ENCODE measurements at places on chromosomes 4 and X.

GRCh38 chr4:62275470-62275869 is 1075.3 kb downstream of the ADGRL3 start:
- no peak for DNase-seq

- peak; percentile 81 for DNase-seq
Observed at GRCh38 chrX:150478496-150479492, 89.6 kb upstream of the MTM1 start.

DNA sequence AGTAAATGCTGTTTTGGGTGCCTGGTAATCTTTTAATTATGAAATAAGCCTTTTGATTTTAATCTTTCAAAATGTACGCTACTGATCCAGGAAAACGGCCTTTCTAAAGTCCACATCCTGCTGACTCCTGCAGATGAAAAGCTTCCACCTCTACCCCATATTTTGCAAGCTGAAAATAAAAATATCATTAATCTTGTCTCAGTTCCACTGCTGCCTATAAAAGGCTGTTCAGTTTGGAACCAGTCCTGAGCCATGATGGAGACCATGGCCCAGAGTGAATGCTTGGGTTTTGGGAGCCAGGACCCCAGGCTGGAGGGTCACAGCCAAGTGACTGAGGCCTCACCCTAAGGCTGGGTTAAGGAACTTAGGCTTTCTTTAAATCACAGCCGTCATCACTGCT is 110.8 kb downstream of the AFF1 start:
- no peak for DNase-seq

DNA sequence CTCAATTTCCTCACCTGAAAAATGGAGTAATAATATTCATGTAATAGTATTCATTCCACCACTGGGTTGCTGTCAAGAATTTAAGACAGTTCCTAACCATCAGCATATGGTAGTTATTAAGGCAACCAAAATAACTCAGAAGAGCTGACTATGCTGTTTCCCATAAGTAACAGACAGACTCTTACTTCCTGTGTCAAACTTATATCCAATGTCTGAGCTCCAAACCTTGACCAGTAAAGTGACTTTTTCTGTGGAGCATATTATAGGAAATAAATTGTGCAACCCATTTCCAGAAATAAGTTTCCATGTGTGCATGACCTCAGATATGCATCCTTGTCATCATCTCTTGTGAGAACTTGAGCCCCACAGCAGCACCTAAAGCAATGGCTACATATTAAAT is 78.8 kb downstream of the HADH start:
- no peak for DNase-seq

- DNase-seq = no peak
Observed at GRCh38 chrX:148620023-148620422, 119.6 kb downstream of the AFF2 start.

DNA sequence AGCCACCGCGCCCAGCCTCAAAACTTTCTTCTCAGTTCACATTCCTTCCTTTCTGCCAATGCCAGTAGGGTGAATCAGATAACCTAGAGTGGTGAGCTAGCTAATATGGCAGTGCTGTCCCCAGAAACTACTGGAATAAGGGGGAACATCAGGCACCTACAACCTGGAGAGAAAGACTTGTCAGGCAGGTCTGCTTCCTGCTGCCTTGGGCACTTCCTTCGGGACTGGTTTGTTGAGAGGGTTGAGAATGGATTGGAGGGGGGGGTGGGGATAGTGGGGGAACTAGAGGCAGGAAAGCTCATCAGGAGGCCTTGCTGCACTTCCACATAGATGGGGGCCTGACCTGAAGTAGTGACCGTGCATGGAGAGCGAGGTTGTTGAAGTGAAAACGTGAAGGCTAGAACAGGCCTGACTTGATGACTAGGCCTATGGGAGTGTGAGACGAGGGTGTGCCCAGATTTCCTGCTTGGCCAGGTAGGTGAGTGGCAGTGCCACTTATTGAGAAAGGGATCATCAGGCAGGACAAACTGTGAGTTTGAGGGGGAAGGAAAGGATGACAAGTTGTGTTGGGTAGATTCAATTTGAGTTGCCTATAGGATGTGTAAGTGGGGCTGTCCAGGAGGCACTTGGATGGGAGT is 33.4 kb downstream of the SLC25A5 start:
- no peak for DNase-seq

DNA sequence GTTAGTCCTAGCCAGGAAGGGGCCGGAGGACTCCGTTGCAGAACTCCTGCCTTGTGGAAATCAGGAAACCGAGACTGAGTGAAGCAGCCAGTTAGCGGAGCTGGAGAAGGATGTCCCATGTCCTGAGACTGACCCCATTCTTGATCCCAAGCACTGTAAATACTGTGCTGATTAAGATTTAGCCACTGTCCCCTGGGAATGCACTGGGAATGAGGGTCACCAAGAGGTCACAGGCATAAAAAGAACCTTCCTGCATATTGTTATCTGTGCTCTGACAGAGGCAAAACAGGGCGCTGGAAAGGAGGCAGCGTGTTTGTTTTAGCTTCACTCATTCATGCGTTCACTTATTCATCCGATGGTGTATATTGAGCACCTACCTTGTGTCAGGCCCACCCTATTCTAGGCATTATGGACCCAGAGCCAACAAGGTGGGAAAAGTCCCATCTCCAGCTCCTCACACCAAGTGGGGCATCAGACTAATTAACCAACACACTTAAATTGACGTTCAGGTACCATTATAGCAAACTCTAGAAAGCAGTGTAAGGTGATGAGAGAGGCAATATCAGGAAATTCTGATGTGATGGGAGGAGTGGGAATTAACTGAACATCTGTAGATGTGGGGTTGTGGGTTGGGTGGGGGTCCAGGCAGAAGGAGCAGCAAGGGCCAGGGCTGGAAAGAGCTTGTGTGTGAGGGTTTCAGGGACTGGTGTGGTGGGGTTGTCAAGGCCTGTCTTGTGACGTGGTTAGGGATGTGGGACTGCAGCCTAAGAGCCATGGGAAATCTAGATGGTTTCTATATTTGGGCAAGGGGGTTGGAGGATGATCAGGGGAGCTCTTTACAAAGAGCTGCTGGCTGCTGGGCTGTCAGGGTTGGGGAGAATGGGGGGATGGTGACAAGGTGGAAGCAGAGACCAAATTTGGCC is 10.6 kb upstream of the SLC2A9 start:
- DNase-seq = no peak

- DNase-seq = no peak
Observed at GRCh38 chr4:85595098-85595775, 120.3 kb downstream of the ARHGAP24 start.

GRCh38 chr4:68256284-68256683 is 10.8 kb upstream of the TMPRSS11B start:
- no peak for DNase-seq

- no peak for DNase-seq
Observed at GRCh38 chrX:47196098-47196497, 2.5 kb downstream of the UBA1 start.

DNA sequence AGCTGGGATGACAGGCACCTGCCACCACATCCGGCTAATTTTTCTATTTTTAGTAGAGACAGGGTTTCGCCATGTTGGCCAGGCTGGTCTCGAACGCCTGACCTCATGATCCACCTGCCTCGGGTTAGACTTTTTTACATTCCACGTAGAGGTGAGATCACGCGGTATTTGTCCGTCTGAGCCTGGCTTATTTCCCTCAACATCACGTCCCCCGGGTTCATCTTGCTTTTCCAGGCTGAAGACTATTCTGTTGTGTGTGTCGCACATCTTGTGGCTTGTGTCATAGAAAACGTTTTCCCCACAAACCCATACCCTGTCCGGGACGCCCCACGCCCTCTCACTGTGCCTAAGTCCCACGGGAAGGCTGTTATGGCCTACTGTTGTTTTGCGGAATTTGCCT is 185.3 kb downstream of the CRLF2 start:
- peak; percentile 18 for DNase-seq

DNA sequence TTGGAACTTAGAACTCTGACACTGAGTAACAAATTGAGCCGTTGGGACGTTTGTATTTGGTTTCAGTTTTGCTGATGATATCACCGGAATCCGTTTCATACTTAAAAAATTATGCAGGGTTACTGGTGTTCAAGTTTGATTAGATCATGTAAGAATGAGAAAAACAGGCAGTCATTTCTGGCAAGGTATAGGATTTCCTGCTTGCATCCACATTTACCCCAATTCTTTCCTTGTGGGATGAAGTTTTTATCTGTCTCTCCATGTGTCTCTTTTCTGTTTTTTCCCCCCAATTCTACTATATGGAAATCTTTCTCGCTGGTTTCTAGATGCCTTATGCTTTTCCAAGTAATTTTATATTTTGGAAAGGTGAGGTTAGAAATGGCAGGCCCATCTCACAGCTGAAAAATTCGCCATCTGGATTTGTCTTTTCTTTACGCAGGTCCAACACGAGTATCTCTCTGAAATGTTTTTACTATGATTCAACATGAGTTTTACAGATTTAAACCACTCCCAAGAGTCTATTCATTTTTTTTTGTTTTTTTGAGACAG is 197.9 kb downstream of the SHOX start:
- no peak for DNase-seq

DNA sequence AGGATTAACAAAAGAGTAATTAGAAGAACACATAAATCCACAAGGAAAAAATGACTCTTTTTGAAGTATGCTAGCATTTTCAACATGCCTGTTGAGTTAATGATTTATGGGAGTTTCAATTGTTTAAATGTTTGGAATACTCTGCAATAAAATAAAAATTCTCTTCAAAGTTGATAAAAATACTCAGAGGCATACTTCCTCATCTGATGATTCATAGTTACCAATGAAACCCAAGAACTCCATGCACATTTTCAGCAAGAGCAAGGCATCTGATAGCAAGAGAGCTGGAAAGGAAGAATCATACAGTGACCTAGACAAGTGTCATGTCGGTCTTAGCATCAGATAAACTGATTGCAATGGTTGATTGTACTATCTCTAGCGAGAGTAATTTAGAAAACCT is 443.7 kb upstream of the ATOH1 start:
- DNase-seq = no peak

DNA sequence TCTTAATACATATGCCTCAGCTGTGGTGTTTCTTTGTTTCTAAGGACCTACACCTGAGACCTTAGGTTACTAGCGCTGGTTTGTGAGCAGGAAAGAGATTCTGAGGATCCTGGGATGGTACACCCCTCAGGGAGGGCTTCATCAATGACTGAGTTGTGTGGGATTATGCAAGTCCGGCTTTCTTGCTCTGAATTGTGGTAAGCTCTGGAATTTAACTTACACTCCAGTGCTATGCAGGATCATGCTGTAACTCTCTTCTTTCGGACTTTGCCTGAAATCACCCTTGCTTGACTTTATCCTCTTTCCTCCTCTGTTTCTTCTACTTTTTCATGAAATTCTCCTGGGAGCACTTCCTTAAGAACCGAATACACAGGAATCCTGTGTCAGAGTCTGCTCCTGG is 431.5 kb upstream of the BOD1L1 start:
- no peak for DNase-seq

DNA sequence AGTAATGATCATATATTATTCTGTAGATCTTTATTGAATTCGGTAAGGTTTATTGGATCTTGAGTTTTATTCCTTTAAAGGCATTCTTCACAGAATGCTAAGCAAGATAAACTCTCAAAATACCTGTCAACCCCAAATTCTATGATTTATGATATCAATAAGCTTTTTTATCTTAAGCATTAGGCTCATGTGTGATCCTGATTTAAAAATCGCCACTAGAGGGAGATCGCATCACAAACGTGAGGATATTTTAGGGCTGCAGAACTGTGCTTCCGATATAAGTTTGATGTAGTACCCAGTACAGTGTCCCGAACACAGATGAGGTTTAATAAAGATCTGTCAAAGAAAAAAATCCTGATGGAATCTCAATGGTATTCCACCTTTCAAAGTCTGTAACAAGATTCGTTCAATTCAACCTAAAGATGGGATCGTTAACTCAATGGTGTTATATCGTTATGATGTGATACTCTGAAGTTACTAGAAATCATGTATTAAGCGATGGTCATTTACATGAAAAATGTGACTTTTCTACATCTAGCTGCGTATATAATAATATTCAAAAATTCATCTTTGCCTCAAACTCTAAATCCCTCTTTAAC is 169.0 kb downstream of the CORIN start:
- DNase-seq = peak; percentile 41

- no peak for DNase-seq
Observed at GRCh38 chrX:136354201-136354600, 53.4 kb downstream of the ADGRG4 start.

DNA sequence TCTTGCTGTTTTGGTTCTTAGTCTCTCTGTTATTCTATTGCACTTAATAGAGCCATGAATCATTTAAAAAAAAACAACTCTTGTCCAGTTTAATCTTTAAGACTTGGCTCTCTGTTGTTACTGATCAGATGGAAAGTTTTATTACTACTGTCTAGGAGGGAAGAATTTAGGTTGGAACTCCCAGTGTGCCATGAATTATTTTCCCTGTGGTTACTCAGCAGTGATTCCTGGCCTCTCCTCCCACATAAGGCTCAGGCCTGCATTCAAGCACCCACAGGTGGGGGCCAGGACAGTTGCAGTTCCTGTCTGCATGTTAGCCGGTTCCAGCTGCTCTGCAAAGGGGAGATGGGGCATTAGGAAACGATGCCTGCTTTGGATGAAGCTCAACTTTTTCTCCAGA is 29.8 kb upstream of the ESX1 start:
- DNase-seq = no peak

DNA sequence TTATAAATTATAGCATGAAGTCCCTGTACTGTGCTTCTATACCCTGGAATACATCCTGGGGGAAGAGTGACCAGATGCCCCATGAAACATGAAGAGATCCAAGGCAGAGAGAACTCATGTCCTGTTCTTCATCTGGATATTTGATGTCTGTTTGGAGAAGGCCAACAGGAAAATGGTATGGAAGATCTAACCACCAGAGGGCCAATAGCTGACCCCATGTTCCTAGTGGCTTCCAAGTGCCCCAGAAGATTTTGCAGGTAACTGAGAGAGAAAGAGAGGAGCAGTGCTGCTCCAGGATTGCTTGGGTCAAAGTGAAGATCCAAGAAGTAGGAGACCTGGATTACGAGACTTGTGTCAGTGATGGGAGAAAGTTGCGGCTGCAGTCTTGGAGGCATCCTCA is 90.2 kb upstream of the TSPAN5 start:
- DNase-seq = no peak

- DNase-seq = no peak
Observed at GRCh38 chr4:159400558-159401225, 297.8 kb downstream of the RAPGEF2 start.

- DNase-seq = no peak
Observed at GRCh38 chr4:152369902-152370295, 166.0 kb downstream of the FBXW7 start.

GRCh38 chrX:69277369-69277990 is 112.2 kb upstream of the PJA1 start:
- no peak for DNase-seq
